ENCODE measurements at places on chromosomes 1 and 21.
A peak's percentile ranks its signal among the peaks of the same experiment; 100 is the strongest.

GRCh38 chr1:42820813-42821212, 3.6 kb upstream of the SVBP start:
- no peak for DNase-seq

DNA sequence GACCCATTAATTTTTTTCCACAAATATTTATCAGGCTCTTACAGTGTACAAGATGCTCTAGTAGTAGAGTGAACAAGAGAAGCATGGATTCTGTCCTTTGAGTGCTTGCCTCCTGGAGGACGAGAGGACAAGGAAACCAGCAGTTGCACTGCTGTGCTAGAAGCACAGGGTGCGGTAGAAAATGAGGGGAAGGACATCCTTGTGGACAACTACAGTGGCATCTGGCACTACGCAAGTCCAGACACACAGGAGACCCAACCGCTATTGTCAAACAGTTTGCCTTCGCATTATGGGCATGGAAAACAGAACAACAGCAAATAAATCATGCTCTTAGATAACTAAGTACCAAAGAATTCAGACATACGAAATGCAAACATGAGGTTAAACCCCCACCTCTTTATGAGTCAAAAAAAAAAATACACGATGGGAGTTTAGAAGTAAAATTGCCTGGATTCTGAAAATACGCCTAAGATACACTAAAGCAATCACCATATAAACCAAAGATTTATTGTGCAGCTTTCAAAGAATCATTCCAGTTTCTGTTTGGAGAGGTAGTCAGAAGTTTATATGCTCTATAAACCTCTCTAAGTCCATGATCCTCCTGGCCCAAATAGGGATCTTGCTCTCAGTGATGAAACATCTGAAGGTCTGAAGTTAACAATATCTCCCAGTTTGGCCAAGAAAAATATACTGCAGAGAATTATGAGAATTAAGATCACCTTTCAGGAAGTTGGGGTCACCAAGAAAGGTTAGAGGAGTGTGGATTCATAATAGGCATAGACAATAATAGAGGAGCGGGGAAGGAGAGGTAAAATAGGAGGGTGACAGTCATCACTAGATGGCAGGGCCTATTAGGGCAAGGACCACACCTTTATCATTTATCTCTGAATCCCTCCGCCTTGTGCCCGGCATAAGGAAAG, 307.8 kb downstream of the NFIA start:
- DNase-seq, result no peak

DNA sequence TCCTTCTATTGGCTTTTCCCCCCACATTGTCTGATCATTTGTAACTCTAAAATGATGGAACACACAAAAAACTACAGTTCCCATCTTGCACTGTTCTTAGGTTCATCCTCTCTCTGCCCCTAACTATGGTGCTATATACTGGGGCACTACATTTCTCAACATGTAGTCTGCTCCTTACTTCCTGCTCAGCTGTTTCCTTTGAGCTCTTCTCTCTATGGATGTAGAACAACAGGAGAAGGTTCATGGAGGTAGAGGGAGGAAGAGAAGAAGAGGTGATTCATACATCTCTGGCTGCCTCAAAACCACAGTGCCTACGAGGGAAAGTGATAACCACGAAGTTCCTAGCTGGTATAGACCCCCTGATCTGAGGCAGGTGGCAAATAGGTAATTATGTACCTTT, 7.0 kb upstream of the C1orf146 start:
- DNase-seq, result no peak

DNA sequence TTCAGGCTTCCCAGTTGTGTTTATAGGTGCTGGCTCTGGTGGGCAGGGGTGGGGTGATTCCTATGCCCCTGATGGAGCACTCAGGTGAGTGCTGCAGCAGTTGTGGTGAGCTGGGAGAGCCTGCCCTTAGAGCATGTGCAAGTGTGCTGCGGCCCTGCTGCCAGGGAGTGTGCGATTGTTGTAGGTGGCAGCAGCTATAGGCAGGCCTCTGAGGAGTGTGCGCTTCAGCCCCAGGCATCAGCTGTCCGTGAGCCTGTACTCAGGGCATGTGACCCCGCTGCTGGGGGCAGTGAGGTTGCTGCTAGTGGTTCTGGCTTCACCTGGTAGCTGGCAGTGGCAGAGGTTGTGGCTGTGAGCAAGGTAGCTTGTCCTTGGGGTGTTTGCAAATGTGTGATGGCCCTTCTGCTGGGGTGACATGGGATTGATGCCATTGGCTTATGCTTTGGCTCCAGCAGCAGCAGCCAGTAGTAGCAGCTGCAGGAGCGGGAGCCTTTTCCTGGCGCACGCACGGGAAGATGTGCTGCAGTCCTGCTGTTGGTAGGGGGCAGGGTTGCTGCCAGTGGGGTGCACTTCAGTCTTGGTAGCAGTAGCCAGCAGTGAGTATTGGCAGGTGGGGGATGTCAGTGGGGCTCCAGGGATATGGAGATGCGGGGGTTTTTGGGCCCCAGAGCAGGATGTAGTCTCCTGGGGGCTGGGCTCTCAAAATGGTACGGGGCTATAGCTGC, 37.7 kb downstream of the SYCP1 start:
- no peak for DNase-seq

- DNase-seq, result no peak
These were observed 52.5 kb downstream of the LRIG2 start for GRCh38 chr1:113125517-113125916.

- no peak for DNase-seq
These were observed 105.6 kb downstream of the ERG start for GRCh38 chr21:38392661-38393060.

GRCh38 chr1:98157524-98158313, 236.9 kb upstream of the DPYD start:
- DNase-seq, result no peak

GRCh38 chr1:107546576-107546975, 405.7 kb downstream of the NTNG1 start:
- no peak for DNase-seq

DNA sequence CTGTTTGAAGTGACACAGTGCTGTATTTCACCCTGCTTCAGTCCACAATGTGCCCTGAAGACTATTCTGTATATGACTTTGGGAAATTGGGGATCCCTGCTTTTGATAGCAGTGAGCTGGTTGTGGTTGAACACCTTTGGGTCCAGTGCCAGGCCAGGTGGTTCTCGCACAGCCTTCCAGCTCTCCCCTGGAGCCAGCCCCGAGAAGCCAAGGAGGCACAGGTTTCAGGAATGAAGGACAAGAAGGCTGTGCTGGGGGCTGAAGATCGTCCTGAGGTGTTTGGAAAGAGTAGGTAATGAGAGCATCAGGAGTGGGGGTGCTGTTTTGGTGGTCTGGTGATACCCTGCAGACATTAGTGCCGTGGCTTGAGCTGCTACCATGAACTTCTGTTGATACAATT, 131.4 kb upstream of the COL6A1 start:
- DNase-seq, result no peak

DNA sequence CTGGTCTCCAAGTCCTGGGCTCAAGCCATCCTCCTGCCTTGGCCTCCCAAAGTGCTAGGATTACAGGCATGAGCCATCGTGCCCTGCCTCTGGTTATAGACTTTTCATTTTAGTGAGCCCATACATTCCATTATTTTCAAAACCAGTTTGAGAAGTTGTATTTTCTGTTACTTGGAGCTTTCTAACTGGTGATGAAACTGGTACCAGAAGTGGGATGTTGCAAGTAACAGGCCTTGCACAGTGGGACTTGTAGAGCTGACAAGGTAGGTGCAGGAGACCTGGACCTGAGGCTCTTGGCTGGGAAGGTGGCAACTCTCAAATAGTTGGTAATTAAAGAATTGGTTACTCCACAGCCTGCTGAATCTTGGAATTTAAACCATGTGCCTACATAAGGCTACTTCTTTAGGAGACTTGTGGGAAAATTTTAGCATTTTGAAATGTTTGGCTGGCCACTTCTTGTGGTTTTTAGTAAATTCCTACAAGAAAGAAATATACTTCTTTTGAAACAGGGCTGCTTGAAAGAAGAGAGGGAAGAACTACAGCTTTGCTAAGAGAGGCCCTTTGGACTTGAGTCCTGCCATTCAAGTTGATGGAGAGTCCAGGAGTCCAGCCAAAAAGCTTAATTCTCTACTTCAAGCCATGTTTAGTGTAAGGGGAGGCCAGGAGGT, 9.8 kb upstream of the ALPL start:
- no peak for DNase-seq

GRCh38 chr1:7555391-7556185, 215.5 kb upstream of the VAMP3 start:
- DNase-seq, result no peak

DNA sequence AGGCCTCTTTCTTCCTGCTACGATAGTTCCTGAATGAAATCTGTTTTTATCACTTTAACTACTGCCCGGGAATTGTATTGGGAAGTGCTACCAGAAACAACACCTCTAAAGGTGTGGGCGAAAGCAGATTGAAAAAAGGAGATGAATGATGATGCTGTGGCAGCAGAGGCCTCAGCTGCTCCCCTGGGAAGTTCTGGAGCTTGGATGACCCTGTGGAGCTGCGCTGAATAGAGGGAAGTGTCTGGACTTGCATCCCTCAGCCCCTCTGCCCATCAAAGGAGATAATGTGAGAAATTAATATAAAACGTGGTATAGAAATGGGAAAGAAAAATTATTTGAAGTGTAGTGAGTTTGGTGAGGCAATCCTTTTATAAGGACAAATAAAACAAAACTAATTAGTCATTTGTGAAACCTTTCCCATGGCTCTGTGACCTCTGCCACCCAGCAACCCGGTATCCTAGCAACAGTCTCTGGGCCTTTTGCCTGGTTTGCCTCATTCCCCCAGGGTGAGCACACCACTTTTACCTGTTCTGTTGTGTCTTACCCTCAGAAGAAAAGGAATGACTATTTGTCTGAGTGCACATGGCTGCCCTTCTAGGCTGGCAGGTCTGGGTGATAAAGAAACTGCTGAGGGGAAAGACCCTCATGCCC, 21.3 kb downstream of the OVAAL start:
- no peak for DNase-seq

DNA sequence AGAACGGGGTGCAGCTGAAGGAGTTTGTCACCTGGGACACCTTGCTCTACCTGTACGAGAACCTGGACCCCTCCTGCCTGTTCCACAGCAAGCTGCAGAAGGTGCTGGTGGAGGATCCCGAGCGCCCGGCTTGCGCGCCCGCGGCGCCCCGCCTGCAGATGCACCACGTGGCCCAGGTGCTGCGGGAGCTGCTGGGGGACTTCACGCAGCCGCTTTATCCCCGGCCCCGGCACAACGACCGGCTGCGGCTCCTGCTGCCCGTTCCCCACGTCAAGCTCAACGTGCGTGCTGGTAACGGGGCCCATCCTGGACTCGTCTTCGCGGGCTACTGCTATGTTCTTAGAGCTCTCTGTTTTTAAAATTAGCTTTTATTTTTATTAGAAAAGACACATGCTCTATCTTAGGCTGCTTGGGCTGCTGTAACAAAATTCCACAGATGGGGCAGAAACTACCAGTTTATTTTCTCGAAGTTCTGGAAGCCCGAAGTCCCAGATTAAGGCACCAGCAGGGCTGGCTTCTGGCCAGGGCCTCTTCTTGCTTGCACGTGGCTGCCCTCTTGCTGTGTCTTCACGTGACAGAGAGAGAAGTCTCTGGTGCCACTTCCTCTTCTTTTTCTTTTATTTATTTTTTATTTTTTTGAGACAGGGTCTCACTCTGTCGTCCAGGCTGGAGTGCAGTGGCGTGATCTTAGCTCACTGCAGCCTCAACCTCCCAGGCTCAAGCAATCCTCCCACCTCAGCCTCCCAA, 38.1 kb downstream of the TRPM2 start:
- peak; percentile 25 for DNase-seq

DNA sequence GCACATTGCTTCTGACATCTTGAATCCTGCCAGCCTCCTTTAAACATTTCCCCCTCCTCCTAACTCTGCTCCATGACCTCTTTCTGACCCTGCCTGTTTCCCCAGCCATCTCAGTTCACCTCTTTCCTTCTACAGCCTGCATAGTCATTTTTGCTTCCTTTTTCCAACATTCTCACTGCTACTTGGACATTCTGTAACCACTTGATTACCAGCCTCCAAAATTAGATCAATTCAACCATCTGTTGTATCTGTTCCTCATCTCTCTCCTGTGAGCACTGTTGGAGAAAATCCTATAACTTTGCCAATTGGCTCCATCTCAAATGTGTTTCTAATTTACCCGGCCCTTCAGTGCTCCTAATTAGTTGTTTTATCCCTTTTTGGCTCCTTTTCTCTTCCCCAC, 27.5 kb upstream of the GPR88 start:
- no peak for DNase-seq

DNA sequence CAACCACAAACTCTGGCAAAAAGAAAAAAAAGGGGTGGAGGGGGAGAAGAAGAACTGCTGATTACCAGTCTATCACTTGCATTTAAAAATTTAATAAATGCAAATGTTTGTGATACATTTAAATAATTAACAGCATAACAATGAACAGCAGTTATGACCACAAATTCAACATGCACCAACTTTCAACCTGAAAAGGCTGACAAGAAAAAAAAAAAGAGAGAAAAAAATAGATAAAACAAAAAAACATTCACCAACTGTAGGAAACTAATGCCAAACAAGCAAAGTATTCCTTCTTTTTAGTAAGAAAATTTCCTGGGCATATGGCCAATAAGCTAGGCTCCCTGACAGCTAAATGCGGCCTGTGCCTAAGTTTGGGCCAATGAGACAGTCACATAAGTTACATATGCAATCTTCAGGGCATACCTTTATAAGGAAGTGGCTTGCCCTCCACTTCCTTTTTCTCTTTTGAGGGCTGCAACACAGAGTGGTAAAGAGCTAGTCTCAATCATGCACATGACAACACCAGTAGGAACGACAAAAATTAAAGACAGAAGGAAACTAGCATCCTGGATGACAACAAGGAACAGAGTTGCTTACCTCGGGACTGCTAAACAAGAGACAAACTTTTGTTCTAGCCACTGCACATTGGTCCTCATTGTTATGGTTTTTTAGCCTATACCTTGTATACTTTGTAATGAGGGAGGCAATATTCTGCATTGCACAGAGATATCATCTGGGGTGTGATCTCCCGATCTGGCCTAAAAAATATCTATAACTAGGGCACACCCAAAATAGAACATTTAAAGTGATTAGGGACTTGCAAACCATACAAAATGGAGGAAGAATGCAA, 24.2 kb upstream of the PHTF1 start:
- peak; percentile 48 for DNase-seq

GRCh38 chr21:32238063-32238462, 40.8 kb downstream of the MIS18A start:
- DNase-seq, result no peak

- no peak for DNase-seq
These were observed 824 bp upstream of the IFI44L start for GRCh38 chr1:78619446-78619802.

DNA sequence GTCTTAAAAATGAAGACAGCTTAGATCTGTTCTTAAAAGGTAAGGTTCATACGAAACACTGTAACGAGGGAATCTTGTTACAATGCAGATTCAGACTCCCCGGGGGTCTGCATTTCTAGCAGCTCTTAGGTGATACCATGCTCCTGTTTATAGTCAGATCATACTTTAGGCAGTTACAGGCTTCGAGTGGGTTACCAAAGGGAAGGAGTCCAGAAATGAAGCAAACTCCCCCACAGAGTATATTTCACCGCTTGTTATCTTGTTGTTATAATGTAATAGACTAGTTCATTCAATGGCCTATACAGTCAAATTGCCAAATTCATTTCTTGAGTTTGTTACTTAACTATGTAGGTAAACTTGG, 601.1 kb downstream of the USP25 start:
- no peak for DNase-seq
